Smooth muscle cell of trachea (primary cell): ENCODE measurements at places on chromosomes 16 and 17. TPM values are rescaled to one million over a fixed set of nuclear protein-coding genes. Genes with fewer than 3 reads are reported as not detected.

WFDC1 gene
- total RNA-seq: 0.44 and 3.6 TPM in 2 replicates

YBX2 gene
- total RNA-seq: 0.17 and 0.29 TPM in 2 replicates

GLTPD2 gene
- total RNA-seq: not detected in 2 replicates

FOXJ1 gene
- total RNA-seq: 0.17 TPM in 1 of 2 replicates, not detected in the other

EVPLL gene
- not detected in 2 replicates for total RNA-seq

CRISPLD2 gene
- total RNA-seq: 3.6 and 5.8 TPM in 2 replicates

SCN4A gene
- under 0.01 and 0.15 TPM in 2 replicates for total RNA-seq
